ENCODE measurements at places on chromosomes 4 and X. TPM values are rescaled to one million over a fixed set of nuclear protein-coding genes. Genes with fewer than 3 reads are reported as not detected.

PRPS2 gene
- 110 TPM for total RNA-seq

IL2 gene
- 8.9 TPM for total RNA-seq

CFI gene
- total RNA-seq, result not detected

ZCCHC13 gene
- total RNA-seq, result not detected

Measured in activated CD8-positive, alpha-beta T cell treated with anti-CD3 and anti-CD28 coated beads for 36 hours (primary cell).